ENCODE measurements at places on chromosomes 13 and 19. TPM values are rescaled to one million over a fixed set of nuclear protein-coding genes. Genes with fewer than 3 reads are reported as not detected.

ATP8A2 gene
- 1.6 TPM for total RNA-seq

SIN3B gene
- 74.9 TPM for total RNA-seq

AMH gene
- total RNA-seq, result not detected

NTF4 gene
- not detected for total RNA-seq

ZNF582 gene
- total RNA-seq, result not detected

DAND5 gene
- total RNA-seq, result not detected

SHD gene
- total RNA-seq, result not detected

- peak; percentile 43 for DNase-seq
Measured at GRCh38 chr19:55116232-55116858, 1.1 kb downstream of the PPP1R12C start.

GRCh38 chr19:15417699-15418098 is 1.1 kb downstream of the AKAP8L start:
- DNase-seq, result no peak

- DNase-seq, result no peak
Measured at GRCh38 chr19:30604657-30605056, 232.5 kb downstream of the ZNF536 start.

- DNase-seq, result no peak
Measured at GRCh38 chr19:1057176-1057855, 9.7 kb upstream of the ARHGAP45 start.

- DNase-seq, result peak; percentile 62
Measured at GRCh38 chr13:25170554-25171111, 1.5 kb downstream of the AMER2 start.

GRCh38 chr13:60172111-60172510 is 8.4 kb upstream of the DIAPH3 start:
- no peak for DNase-seq

DNA sequence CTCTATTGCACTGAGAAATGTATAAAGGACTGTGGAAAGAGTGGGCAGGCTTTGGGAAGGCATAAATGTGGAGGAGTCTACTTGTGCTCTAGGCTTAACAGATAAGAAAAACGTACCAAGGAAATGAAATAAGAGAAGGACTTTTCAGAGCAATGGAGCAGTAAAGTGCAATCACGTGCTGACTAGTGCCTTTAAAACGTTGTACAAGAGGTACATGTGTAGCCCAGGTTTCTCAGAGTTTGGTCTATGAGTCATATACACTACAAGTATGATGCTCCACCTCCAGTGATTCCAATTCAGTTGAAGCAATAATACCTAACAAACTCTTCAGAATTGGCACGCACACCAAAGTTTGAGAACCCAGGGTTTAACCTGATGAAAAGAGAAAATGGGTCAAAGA is 13.4 kb upstream of the FNDC3A start:
- no peak for DNase-seq

DNA sequence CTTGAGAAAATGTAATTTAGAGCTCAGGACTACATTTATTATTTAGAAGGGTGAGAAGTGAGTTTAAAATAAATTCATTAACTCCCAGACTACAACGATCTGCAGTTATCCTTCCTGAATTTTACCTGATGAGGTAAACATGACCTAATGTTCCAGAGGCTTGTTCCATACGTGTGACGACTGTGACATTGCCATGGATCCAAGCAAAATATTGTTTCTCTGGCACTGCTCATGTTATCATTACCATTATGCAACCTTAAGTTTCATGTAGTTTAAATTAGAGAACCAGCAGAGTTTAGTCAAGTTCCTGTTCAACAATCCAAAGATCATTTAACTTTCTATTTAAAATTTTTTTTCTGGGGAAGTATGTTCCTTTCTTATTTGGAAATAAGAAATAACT is 279.6 kb downstream of the KLF5 start:
- DNase-seq, result no peak

DNA sequence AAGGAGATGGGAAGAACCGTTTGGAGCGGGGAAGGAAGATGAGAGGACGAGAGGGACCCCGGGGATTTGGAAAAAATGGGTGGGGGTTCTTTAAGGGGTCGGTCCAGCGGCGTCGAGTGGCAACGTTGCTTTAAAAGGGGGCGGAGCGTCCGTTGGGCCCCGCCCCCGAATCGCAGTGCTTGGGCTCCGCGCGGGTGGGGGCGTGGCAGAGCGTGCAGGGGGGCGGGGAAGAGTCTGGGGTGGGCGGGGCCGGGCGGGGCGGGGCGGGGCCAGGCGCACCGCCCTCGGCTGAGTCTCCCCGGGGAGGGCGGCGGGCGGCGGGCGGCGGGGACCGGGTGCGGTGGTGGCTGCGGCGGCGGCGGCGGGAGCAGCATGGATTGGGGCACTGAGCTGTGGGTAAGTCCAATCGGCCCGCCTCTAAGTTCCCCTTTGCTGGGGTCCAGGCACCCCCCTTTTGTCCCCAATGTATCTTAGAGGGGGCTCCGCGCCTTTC is at the start of gene TRIP10:
TRIP10 (plus strand) TSS at position 291 of the 493 bp plus-strand sequence; CDS start at position 373, 82 bp downstream.
- peak; percentile 95 for DNase-seq

- DNase-seq, result no peak
Measured at GRCh38 chr13:70297189-70297616, 189.0 kb upstream of the KLHL1 start.

- DNase-seq, result no peak
Measured at GRCh38 chr19:14871619-14872230, 14.2 kb downstream of the OR7A17 start.

DNA sequence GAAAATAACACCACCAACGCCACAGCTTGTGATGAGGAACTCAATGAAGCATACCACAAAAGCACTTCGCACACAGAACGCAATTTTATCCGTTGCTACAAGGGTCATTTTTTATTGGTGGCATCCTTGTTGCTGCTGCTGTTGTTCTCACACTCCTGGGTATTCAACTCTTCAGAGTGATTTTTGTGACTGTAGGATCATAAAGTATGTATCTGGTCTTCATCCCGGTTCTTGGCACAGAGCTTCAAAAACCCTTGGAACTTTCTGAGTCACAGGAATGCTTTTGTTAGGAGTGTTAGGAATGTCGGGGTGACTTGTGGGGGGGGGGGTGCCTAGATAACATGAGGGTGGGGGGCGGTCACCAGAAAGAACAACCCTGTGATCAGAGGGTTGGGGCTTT is 108.4 kb downstream of the ZNF557 start:
- peak; percentile 41 for DNase-seq

- peak; percentile 82 for DNase-seq
Measured at GRCh38 chr13:112943309-112944125, 25.5 kb upstream of the MCF2L start.

GRCh38 chr13:54799621-54800226 is 1771.1 kb downstream of the OLFM4 start:
- no peak for DNase-seq

DNA sequence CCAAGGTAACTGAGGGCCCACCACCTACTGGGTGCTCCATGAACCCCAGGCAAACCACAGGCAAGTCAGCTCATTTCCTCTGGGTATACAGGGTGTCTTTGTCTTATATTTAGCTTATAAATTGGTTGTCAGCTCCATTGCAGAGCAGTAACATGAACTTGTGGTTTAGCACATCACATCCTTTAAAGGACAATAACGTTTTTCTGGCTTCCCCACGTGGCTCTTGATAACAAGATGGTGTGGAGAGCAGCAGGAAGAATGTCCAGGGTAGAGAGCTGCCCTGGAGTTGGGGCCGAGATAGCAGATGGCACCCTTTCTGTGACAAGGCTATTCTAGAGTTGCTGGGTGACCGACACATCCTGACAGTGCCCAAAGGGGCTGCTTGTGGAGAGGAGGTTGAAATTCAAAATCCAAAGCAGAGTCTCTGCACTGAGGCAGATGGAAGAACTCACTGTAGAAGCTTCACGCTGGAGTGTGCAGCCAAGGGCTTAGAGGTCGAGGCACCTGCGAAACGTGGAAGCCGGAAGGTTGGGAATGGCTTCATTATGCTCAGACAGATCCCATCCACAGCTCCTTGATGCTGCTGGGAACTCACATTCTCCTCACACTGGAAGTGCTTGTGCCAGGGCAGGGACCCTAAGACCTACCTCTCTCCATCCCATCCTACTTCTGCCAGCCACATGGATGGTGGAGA is 133.0 kb upstream of the FRY start:
- no peak for DNase-seq
